NCI-H2081 treated with DMSO at 0.1 percent for 48 hours (cell line): ENCODE measurements at places on chromosomes 16 and 17.

DNA sequence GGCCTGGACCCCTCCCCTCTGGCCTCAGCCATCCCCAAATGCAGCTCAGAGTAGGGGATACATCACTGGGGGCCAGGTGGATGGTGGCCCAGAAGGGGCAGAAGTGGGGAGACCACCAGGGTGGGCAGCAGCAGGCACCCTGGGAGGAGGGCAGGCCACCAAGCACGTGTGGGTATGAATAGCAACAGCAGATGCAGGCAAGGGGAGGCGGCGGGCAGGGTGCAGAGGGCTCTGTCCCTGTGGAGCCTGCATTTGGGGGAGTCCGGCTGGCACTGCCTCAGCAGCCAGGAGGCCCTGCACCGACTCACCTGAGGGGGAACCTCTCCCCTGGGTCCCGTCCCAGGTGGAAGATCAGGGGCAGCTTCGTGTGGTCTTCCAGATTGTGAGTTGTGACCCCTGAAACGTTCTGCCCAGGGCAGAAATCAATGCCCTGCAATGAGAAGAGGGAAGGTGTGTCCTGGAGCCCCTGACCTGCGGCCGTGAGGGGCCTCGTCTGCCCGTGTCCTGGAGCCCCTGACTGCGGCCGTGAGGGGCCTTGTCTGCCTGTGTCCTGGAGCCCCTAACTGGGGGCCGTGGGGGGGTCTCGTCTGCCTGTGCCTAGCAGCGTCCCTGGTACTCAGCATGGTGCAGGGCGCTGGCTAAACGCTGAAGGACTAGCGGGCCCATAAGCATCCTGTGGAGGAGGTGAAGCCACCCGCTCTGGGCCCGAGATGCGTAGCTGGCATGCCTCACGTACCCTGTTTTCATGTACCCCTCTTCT is 10.7 kb upstream of the APRT start:
- no peak for DNase-seq

DNA sequence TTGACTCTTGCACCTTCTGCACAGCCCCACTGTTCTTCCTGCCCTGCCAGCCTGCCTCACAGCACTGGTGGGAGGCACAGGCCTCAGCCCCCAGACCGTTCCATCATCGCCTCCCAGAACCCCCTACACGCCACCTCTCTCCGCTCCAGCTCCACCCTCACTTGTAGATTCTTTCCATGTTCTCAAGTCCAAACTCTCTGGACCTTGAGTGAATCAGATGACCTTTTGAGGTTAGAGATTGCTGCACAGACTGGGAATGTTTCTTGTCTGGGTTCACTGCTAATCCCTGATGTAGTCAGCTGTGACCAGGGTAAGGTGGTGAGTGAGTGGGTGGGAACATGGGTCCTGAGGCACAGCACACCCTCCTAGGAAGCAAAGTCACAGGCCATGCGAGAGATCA is 272.4 kb downstream of the IRF8 start:
- no peak for DNase-seq

- DNase-seq, result no peak
These were observed 9.3 kb downstream of the GJD3 start for GRCh38 chr17:40355123-40355803.

DNA sequence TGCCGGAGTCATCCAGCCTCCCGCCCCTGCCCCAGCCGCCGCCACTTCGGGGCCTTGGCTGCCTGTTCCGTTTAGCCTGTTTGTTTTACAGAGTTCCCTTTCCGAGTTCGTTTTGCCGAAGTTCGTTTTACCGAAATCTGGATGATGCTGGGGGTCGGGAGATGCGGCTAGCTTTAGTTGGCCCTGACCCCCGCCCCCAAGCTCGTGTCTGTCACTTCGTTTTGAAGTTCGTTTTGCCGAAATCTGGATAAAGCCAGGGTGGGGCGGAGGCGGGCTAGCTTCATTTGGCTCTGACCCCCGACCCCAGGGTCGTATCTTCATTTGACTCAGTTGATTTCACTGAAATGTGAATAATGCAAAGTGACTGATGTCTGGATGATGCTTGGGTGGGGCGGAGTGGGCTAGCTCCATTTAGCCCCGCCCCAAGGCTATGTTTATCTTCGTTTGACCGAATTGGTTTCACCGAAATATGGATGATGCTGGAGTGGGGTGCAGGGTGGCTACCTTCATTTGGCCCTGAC is 591 bp downstream of the PSMD7 start:
- no peak for DNase-seq

DNA sequence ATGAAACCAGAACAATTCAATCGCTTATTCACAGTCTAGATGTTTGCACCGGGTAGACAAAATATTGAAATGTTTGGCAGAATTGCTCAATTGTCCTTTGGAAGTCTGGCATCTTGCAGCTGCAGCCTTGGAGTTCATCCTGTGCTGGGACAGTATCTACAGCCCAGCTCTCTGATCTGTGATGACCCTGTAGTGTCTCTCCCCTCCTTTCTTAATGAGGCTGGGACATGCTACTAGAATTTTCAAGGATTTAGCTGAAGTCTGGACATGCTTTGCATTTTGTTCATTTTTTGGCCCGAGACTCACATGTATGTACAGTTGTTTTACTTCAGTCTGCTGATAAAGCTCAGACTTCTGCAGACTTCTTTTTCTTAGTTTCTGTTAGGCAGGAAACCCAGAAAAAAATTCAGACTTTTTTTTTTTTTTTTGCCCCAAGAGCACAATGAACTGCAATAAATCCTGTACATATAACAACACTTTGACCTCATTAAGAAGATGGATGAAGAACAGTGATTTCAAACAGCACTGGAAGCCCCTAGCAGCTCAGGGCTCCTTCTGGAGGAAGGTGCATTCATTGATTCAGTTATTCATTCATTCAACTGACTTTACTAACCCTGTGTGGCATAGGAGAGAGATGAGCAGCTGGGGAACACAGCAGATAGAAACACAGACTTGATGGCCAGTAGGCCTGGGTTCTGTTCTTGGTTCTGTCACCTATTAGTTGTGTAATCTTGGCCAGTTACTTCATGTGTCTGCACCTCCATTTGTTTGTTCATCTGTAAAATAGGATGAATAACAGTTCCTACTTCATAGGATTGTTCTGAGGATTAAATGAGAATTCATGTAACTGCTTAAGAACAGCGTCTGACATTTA is 210.0 kb downstream of the MAP2K4 start:
- DNase-seq, result no peak

GRCh38 chr17:6554342-6554741 is 2.0 kb downstream of the PITPNM3 start:
- DNase-seq, result no peak

- DNase-seq, result no peak
These were observed 7.6 kb upstream of the PGAP6 start for GRCh38 chr16:389352-389751.

- DNase-seq, result no peak
These were observed 5.7 kb upstream of the STAT5A start for GRCh38 chr17:42282478-42283080.

- no peak for DNase-seq
These were observed 23.8 kb downstream of the UNC13D start for GRCh38 chr17:75820094-75821080.

DNA sequence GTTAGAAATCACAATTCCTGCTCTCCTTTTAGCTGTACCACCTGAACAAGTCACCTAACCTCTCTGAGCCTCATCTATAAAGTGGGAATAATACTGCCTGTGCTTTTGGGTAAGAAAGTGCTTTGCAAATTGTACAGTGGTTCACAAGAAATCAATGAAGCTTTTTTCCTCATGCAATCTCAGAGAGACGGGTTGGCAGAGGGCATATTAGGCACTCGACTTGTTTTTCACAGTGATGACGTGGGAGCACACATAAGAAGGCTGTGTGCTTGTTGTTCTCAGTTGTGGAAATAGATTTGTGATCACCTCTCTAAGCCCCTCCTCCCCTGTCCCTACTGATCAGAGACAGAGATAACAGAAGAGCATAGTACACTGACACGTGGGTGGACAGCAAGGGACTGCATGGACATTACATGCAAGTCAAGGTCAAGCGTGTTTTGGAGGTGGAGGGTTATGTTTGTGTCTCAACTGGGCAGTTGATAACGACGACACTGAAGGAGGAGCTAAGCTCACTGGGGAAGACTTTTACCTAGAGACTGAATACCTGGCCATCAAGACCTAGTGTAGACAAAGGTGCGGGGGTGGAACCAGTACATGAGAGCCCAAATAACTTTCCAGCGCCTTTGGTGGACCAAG is 1.7 kb upstream of the GPT2 start:
- no peak for DNase-seq

GRCh38 chr17:68172461-68172954 is 75.3 kb upstream of the AMZ2 start:
- peak; percentile 36 for DNase-seq

DNA sequence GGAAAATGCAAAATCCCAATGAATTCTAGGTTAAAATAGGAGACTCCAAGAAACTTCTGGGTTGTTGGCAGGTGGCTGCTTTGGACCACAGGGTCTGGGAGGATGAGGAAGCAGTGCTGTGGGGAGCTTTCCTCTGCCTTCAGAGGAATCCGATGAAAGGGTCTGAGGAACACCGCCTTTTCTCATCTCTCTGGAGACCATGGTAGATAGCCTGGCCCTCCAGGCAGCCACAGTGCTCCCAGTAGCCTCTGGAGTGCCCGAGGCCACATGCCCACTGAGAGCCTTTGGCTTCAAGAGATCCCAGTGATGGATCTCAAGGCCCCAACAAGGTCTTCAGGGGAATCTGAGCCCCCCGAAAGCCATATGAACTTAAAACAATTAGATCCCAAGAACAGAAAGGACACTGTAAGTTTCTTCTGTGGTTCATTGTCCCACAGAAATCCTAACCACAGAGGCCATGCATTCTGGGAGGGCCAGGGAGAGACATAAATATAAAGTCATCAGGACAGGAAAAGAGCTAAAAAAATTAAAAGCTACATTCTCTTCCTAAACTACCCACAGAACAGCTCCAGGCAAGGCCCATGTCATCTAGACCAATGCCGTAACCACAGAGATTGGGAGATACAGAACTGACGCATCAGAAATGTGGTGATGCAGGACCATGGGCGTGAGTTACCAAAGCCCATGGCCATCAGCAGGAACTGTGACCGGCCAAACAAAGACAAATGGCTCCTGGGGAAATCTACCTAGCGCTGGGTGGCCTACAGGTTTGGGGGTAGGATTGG is 24.3 kb downstream of the TK2 start:
- no peak for DNase-seq

- DNase-seq, result no peak
These were observed 249.5 kb downstream of the CA10 start for GRCh38 chr17:51908841-51909537.

DNA sequence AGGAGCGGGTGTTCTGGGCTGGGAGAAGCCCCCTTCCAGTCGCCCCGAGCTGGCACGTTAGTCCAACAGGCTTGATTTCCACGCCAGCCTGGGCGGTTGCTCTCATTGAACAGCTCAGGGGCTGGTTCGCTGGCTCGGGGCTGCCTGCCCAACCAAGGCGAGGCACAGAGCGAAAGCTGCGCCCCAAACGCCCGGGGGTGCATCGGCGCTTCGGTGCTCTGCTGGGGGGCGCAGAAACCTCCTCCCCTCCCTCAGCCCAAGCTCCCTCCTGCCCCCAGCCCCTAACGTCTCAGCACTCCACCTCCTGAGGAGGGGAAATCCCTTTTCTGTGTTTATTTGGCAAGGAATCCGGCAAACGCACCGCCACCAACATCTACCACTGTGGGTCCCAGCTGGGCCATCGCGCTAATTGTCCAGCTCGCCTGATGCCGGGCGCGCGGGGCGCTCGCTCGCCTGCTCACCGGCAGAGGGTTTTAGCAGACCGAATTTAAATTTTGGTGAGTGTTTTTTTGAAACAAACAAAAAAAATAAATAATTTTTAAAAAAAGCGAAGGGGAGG is 29.5 kb upstream of the RBFOX1 start:
- DNase-seq, result no peak

DNA sequence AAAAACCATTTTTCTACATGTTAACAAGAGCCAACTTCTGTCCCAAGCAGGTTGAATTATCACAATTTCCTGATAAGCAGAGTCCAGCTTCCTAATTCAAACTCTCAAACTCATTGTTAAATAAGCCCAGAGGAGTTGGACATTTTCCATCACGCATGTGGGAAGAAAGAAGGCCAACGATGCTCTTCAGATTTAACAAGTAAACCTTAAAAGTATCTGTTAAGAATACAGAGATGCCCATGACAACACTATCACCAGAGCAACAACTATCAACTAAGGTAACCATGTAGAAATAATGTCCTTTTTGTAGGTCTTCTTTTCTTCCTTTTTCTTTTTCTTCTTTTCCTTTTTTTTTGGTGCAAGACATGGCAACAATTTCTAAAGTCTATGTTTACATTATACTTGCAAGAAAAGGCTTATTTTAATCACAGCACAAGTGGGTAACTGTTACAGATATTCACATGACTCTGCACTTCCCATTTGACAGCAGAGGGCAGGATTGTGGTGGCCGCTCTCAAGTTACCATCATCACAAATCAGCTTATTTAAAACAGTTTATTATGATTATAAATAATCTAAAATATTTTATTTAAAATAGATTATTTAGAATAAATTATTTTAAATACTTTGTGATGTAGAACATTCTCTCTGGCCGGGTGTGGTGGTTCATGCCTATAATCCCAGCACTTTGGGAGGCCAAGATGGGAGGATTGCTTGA is 35.7 kb upstream of the DHRS7B start:
- DNase-seq, result no peak

DNA sequence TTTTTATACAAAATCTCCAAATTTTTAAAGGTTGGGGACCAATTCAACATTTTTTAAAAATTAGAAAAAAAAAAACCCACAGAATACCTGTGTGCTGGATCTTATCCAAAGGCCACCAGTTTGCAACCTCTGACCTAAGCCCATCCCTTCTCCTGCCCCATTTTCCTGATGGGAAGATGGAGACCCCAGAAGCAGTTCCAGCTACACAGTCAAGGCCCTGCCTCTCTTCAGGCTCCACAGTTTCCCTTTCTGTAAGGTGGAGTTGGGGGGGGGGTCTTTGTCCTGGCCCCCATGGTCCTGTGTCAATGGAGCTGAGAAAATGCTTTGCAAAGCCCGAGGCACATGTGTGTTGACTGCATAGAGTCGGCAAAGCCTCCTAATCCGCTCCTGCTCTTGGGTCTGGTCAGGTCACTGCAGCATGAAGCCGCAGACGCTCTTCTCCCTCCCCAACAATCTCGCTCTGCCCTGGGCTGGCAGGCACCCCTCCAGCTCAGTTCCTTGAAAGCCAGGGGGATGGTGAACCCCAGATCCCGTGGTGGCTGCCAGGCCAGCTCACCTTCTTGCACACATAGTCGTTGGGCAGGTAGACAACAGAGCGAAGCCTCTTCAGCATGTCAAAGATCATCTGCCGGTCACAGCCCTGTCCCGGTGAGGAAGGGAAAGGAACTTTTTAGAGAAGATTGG is 70.0 kb downstream of the CNGB1 start:
- DNase-seq, result no peak
